ENCODE measurements at places on chromosomes 4 and X. TPM values are rescaled to one million over a fixed set of nuclear protein-coding genes. Genes with fewer than 3 reads are reported as not detected.
A peak's percentile ranks its signal among the peaks of the same experiment; 100 is the strongest.

DNA sequence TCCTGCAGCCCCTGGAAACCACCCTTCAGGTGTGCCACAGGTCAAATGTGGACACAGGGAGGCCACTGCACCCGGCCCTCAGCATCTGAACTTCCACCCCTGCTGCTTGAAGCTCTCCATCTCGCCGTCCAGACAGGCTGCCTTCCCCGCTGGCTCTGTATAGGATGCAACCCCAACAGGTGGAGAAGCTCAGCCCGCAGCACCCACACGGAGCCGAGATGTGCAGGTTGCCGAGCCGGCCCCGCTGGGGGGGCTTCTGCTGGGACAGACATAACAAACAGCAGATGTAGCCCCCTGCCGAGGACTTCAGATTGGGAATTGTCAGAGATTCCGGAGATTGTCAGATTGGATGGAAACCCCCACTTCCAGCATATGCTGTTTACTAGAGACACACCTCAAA lies 20.5 kb downstream of the TMEM187 start:
- H3K36me3 ChIP-seq = peaks cover 4% of the 10 kb centered on the region
- peaks cover 11% of the 10 kb centered on the region for H3K4me1 ChIP-seq
- H3K4me3 ChIP-seq = no peak overlapping the region
- no peak for DNase-seq

DNA sequence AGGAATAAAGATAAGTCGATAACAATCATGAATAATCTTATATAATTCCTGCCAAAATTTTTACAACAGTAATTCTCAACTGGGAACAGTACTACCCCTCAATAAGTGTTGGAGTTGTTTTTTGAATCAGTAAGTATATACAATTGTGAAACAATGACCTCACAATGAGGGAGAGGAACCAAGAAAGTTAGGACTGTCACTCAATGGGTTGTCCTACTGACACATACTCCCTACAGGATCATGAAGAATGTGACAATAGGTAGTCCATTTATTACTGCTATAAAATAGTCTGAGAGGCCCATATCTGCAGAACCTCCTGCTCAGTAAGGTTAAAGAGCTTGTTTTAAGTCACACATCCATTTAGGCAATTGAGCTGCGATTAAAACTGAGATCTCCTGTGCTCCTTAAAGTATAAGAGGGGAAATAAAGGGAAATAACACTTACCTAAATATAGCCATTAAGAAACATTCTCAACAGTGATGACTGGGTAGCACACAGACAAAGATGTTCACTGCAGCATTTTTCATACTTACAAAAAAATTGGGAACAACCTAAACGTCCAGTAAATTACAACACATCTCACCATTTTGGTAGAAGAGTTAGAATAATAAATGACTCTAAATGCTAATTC lies 26.2 kb downstream of the FBXW7 start:
- no peak for DNase-seq
- peaks cover 32% of the 10 kb centered on the region for H3K4me1 ChIP-seq
- peak overlapping the region; percentile 90 for H3K27ac ChIP-seq
- no peaks in the 10 kb centered on the region for H3K27me3 ChIP-seq

DNA sequence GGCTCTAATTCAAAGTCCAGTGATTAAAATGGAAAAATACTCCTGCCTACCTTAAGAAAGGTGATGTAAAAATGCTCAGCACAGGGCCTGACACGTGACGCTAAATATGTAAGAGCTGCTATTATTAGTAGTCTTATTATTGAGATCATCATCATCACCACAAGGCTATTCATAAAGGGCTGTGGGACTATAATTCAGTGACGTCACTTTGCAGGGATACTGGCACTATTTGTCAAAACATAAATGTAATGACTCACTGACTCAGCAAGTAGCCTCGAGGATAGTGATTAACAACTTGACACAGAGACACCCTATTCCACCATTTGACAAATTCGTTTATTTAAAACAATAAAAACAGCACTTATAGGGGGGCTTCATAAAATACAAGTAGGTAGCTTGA lies 258.9 kb downstream of the SPANXN1 start:
- no peak overlapping the region for H3K4me3 ChIP-seq
- no peaks in the 10 kb centered on the region for H3K36me3 ChIP-seq
- no peaks in the 10 kb centered on the region for H3K27me3 ChIP-seq
- no peaks in the 10 kb centered on the region for H3K4me1 ChIP-seq

MAGEA2 gene
- total RNA-seq = not detected

MTMR8 gene
- total RNA-seq = 4.1 TPM
